Activated CD4-positive, alpha-beta T cell treated with anti-CD3 and anti-CD28 coated beads, Interleukin-2, amount 50 U/mL, for 24 hours (primary cell): ENCODE measurements at places on chromosomes 2 and 18.

DNA sequence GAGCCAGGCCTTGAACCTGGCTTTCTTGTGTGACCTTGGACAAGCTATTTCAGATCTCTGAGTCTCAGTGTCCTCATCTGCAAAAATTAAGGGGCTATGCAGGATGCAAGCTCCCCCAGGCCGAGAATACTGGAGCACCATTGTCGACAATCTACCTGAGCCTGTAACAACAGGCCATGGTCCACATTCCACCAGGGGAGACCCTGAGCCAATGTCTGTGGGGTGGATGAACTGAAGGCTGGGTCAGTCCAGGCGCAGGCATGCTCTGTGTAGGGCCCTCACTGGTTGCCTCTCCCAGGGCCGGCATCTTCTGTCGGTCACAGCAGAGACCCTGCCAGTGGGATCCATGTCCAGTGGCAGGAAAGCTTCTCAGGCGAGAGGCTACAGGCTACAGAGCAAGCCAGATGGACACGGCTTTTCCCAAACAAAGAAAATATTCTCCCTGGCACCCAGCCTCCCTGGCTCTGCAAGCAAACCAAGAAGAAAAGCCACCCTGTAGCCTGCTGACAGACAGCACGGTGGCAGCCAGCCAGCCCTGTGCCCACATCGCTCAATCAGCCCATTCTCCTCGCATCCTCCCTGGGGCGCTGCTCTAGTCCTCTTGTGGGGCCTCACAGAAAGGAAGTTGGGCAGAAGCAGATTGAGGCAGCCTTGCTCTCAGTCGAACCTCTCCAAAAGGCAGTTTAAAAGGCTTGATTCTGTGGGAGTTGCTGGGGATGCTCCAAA, 48.7 kb upstream of the FZD7 start:
- DNase-seq: no peak

DNA sequence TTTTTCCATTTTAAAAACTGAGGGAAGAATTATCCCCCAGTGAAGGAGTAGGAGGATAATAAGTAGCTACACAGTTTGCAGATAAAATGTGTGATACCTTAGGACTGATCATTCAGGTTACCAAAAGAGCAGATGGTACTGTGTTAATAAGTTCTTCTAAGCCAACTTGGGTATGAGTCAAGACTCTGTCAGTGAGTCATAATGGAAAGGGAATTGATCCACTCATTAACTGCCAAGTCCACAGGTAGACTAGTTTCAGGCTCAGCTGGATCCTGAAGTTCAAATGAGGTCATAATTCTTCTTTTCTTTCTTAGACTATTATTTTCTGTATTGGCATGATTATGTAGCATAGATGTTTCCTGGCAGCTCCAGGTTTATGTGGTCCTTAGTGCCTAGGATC, 142.4 kb upstream of the ALPP start:
- no peak for DNase-seq

GRCh38 chr2:224802407-224802806, 86.2 kb upstream of the CCDC195 start:
- DNase-seq: no peak

DNA sequence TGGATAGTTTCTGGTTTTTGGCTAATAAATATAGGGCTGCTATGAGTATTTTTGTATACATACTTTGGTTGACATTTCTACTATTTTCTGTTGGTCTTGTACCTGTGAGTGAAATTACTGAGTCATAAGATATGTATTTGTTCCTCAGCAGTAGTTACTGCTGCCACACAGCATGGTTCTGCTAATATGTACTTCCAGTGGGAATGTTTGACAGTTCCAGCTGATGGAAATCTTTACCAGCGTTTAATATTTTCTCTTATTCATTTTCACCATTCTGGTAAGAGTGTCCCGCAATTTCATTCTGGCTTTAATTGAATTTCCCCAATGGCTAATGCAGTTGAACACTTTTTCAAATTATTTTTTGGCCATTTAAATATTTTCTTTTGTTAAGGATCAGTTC, 57.9 kb upstream of the IL1R1 start:
- DNase-seq: no peak

DNA sequence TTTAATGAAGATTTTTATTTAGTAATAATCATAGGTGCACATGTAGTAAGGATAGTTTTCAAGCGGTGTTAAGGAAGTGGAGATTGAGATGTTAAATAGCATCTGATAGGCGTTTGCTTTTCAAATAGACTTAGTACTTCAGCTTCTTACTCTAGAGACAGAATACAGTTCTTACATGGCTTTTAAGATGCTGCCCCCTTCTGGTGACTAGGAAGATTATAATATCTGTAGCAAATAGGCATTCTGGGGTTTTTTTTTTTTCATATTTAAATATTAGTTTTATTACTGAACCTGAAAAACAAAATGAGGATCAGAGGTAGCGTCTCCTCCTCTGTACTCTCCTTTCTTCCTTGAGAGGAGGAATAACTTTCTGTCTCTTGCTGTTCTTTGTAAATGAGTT, 100.2 kb downstream of the AGAP1 start:
- DNase-seq: no peak

DNA sequence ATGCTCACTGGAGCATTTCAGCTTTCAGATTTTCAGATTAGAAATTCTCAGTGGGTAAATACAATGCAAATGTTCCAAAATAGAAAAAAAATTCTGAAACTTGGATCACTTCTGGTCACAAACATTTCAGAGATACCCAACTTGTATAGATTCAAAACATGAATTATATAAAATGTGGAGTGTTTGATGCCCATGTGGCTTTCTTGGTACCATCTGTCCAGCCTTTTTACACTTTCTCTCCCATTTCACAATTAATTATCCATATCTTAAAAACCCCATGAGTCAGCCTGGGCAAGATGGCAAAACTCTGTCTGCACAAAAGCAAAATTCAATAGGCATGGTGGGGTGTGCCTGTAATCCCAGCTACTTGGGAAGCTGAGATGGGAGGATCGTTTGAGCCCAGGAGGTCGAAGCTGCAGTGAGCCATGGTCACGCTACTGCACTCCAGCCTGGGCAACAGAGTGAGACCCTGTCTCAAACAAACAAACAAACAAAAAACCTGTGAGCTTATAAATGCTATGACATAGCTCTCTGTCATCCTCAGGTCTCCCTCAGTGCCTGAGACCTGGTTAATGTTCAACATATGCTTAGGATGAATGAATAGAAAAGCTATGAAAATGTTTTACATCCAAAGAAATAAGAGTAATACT, 146.3 kb upstream of the TTC39C start:
- no peak for DNase-seq

DNA sequence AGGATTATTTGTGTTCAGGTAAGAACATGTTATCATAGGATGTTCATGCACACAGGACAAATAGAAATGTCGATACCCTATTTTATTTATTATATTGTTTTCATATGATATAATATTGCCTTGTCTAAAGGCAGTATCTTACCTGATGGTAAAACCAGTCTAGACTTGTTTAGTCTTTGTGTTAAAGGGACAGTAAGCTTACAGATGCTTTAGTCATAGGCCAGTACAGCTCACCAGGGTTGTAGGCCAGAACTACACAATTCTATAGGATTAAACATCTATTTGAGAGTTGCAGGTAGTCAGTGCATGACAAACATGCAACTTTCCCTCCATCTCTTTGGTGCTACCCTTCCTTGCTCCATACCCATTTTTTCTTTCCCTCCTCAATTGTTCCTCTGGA, 158.5 kb downstream of the GALNT3 start:
- no peak for DNase-seq
